Activated CD8-positive, alpha-beta memory T cell treated with anti-CD3 and anti-CD28 coated beads for 1 hour (primary cell): ENCODE measurements at places on chromosomes 16 and 17.

DNA sequence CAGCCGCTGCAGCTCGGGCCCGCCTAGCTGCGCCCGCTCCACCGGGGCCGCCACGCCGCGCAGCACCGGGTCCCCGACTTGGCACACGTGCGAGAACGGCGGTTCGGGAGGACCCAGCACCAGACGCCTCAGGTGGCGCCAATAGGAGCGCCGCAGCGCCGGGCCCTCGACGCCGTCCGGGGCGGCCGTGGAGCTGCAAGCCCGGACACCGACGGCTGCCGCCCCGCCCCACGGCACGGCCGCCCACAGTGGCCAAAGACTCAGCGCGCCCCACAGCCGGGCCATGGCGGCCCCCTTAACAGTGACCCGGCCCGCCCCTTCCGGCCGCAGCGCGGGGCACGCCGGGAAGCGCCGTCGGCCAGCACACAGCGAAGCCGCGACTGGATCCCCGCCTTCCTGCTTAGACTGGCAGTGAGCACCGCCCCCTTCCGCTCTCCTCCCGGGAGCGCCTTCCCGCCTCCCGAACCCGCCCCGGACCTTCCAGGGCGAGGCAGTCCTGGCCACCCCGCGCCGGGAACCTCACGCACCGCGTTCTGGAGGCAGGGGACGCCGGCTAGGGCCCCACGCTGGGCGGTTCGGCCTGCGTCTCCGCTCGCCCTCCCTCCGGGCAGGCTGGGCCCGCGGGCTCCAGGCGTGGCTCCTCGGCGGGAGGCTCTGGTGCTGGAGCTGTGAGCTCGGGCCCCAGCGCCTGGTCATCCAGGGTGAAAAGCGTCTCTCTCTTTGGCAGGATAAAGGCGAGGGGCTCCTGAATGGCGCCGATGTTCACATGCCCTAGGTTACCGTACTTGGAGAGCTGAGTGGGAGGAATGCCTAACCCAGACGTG lies at the start of gene PDF:
Gene PDF (minus strand): TSS at position 303 of the 824 bp plus-strand sequence. CDS start 18 bp downstream, at position 285.
- DNase-seq, result peak; percentile 43

DNA sequence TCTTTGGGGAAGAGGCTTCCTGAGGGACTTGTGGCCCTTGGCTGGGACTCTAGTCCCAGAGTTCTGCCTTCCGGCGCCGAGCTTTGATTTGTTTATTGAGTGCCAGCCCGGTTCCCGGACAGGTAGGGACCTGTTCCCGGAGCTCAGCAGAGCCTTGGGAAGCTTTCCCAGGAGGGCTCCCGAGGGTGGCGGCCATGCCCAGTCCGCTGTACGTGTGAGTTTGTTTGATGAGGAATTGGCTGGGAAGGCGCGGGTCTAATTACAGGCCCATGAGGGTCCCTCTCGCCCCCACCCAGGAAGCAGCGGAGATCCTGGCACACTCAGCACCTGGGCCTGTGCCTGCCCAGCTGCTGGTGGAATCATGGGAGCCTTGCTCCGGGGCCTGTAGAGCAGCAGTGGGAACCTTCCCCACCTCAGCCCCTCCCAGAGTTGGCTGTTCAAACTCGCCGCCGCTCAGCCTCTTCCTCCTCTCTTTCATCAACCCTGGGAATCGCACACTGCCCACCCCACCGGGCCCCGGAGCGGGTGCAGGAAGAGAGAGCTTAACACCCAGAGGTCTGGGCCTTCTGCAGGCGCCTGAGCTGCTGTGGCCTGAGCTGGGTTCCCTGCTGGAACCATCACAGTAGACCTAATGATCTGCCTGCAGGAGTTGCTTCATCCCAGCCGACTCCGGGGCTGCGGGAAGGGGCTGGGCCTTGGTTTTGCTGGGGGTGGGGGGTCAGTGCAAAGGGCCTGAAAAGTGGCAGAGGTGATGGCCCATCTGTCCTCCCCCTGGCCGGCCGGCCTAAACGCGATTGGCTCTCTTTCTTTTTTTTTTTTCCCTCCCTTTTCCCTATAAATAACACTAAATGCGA lies 313.7 kb downstream of the SEC14L1 start:
- DNase-seq, result no peak

- peak; percentile 64 for DNase-seq
Observed at GRCh38 chr17:7329997-7330637, 982 bp upstream of the NEURL4 start.

DNA sequence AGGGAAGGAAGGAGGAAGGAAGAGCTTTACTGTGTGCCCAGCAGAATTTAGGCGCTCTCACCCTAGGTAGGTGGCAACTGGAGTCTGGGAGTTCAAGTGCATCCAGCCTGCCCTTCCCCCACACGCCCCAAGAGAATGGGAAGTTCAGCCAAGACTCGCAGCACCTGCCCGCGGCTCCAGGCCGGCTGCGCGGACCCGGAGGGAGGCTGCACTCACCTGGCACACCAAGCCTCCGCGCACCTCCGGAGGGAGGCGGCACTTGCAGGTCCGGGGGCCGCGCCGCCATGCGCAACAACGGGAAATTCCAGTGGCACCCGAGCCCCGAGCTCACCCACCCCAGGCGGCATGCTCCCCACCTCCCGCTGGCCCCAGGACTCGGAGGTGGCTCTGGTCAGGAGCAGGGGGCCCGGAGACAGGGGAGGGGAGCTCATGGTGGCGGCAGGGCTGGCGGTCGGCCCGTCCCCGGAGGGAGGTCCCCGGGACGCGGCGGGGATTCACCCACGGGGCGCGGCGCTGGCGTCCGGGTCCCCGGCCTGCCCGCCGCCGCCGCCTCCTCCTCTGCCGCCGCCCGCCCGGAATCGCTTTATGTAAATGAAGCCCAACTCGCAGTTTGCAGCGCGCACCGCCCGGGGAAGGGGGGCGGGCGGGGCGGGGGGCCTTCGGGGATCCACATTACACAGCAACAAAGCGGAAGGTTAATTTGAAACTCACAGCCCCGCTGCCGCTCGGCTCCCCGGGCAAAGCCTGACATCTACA lies at the start of gene ZFHX3:
Gene ZFHX3 (minus strand): TSS at position 593 of the 756 bp plus-strand sequence. CDS start 87,983 bp downstream, outside the sequence.
- no peak for DNase-seq

DNA sequence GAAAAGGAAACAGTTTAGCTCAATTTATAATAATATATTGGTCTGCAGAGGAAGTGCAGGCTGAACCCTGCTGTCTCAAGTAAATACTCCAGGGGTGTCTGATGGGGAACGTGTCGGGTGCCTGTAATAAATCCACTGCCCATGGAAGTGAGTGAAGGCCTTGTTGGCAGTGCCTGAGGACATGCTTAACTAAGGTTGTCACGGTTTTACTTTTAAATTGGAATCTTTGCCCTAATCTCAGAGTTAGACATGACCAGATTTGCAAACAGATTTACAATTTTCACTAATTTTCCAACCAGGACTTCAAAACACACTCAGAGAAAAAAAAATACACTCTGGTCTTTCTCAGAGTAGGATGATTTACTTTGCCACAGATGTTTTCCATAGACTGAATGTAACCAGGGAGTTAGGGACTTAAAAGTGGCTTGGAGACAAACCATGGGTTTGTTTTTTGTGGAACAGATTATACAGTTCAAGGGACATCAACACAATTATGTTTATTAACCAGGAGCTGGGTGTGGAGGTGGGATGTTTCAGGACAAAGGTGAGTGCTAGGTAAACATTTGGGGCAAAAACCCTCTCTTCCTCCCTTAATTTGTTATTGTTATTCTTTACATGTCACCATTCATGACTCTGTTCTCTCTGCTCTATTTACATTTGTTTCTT lies 144.5 kb downstream of the FTO start:
- no peak for DNase-seq

GRCh38 chr16:55495616-55496289 lies 13.1 kb upstream of the LPCAT2 start:
- DNase-seq, result no peak

- no peak for DNase-seq
Observed at GRCh38 chr17:62884781-62885180, 76.7 kb upstream of the MARCHF10 start.

DNA sequence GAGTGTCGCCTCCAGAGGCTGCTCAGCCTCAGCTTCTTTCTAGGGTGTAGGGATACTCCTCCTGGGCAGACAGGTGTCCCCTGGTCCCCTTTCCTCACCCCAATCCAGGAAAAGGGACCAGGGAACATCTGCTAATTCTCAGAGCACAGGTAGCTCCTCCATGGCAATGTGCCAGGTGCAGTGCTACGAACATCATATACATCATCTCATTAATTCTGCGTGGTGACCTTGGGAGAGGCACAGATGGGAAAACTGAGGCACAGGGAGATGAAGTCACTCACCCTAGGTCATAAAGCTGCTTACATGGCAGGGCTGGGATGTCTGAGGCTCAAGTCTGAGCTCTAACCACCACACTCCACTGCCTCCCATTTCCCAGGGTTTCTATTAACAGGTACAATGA lies 11.7 kb downstream of the HDAC5 start:
- no peak for DNase-seq

- DNase-seq, result no peak
Observed at GRCh38 chr17:28567604-28568003, 3.7 kb downstream of the PIGS start.

DNA sequence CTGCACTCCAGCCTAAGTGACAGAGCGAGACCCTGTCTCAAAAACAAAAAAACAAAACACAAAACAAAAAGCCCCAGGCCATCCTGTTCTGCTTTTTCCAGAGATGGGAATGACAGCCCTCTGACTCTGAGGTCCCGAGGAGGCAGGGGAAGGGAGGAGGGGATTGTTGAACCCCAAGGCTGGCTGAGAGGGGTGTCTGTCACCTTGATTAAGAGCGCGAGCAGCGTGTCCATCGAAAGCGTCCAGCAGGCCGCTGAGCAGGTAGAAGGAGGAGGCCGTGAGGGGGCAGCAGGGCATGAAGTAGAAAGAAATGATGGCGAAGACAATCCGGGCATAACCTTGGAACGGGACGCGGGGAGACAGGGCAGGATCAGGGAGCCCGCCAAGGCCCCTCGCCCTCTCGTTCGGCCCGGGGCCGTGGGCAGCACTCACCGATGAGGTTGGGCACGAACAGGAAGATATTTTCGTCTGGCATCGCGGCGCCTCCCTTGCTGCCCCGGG lies 593 bp downstream of the CDIPT start:
- DNase-seq, result no peak

- no peak for DNase-seq
Observed at GRCh38 chr17:9239246-9239792, 218.0 kb downstream of the NTN1 start.

DNA sequence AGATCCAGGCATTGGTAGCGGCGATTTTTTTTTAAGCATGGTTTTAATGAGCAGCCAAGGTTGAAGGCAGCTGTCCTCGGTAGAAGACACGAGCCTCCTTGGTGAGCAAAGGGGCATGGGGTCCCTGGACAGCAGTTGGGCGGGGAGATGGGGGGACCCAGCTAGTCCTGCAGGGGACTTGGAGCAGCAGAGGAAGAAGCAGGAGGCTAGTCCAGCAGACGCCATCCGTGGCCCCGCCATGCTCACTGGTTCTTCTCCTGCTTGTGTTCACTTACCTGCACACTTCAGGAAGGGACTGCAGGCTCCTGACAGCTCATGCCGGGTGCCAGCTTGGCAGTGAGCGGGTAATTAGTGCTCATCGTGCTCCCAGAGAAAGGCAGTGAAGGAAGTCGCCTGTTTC lies 130.2 kb upstream of the CDH5 start:
- DNase-seq, result no peak

- no peak for DNase-seq
Observed at GRCh38 chr17:79331492-79331891, 256.9 kb downstream of the ENGASE start.

GRCh38 chr16:9199751-9200150 lies 108.3 kb downstream of the HAPSTR1 start:
- DNase-seq, result no peak

DNA sequence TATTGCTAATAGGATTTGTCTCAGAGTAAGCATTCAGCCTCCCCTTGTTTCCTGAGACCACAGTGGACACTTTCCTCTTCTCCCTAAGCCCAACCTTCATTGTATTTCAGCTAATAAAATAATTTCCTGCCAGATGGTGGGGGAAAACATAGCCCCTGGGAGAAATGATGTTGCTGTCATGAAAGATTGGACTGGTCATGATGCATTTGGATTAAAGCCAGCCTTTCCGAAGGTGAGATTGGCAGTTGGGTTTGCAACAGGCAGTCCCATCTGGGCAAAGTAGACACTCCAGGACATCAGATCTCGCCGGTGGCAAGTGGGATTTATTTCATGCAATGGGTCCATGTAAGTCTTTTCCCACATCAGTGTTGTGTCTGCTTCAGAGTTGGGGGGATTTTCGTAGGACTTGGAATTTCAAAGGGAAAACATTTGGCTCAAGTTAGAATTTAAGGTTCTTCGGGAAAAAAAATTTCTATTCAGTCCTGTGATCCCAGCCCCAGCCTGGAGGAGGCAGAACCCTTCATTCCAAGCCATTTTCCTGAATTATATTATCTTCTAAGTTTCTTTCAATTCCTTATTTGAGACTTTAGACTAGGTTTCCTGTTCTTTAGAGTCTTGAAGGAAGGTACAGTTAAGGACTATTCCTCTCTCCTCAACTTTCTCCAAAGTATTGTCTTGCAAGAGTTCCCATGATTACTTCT lies 391.7 kb downstream of the XYLT1 start:
- no peak for DNase-seq

DNA sequence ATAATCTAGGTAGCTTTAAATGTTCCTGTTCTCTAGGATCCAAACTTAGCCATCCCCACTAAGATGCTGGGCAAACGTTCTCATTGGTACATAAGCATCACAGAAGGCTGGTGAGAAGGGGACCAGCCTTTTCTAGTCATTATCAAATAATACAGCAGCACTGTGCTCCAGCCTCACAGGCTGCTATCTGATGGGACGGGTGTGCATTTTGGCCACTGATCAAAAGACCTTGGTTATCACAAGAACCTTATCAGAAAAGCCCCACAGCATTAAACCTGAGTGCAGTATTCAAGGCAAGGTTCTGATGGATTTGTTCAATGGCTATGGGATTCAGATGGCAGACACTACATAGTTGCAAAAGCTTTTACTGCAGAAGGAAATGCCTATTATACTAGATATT lies 19.1 kb upstream of the KPNB1 start:
- DNase-seq, result no peak

- DNase-seq, result no peak
Observed at GRCh38 chr17:28726226-28726626, at the start of gene TLCD1. TLCD1 (minus strand) TSS chr17:28726233; CDS start chr17:28726097, 136 bp downstream.

DNA sequence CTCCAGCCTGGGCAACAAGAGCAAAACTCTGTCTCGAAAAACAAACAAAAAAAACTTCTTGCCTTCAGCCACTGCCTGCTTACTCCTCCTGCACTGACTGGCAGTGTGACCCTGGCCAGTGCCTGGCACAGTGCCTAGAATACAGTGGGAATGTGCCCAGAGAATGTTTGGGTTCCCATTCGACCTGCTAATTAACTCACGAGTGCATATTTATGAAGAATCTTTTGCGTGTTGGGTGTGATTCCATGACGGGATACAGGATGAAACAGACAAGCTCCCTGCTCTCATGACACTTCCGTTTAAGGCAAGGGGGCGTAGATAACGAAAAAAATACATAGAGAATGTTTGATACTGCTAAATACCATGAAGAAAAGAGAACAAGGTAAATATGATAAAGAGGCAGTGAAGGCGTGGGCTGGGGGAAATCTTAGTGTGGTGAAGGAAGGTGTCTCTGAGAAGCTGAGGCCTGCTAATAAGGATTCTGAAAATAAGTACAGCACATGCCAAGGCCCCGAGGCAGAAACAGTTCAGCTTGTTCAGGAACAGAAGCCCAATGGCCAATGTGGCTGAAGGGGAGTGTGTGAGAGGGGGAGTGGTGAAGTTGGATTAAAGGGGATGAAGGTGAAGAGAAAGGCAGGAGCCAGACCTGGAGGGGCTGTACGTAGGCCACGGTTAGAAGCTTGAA lies 4.3 kb downstream of the ABI3 start:
- DNase-seq, result no peak

- DNase-seq, result no peak
Observed at GRCh38 chr17:41511116-41511515, 5.7 kb upstream of the KRT13 start.
